ENCODE measurements at places on chromosomes 7 and 10.

GRCh38 chr7:155835446-155836215, 23.4 kb upstream of the SHH start:
- H3K4me3 ChIP-seq, result no peak overlapping the region
- no peak for DNase-seq
- H3K36me3 ChIP-seq, result no peaks in the 10 kb centered on the region
- peaks cover 10% of the 10 kb centered on the region for H3K4me1 ChIP-seq

GRCh38 chr7:43078794-43079193, 33.7 kb upstream of the HECW1 start:
- no peak overlapping the region for H3K27ac ChIP-seq
- H3K36me3 ChIP-seq, result no peaks in the 10 kb centered on the region
- DNase-seq, result no peak
- no peaks in the 10 kb centered on the region for H3K4me1 ChIP-seq
- H3K4me3 ChIP-seq, result no peak overlapping the region

DNA sequence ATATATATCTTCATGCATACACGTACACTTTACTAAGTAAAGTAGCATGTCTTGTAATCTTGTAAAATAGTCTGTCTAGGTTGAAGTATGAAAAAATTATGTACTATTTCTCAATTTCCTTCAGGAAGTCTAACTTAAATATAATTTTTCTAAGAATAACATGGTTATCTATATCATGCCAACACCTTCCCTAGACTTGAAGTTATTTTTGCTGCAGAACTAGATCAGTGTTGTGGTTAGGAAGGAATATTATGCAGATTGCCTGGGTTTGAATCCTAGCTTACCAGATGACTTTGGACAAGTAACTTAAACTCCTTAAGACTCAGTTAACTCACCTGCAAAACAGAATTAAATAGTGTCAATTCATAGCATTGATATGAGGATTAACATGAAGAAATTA, 142.2 kb upstream of the SEMA3A start:
- no peak for DNase-seq
- no peaks in the 10 kb centered on the region for H3K36me3 ChIP-seq
- no peak overlapping the region for H3K4me3 ChIP-seq
- no peaks in the 10 kb centered on the region for H3K4me1 ChIP-seq

DNA sequence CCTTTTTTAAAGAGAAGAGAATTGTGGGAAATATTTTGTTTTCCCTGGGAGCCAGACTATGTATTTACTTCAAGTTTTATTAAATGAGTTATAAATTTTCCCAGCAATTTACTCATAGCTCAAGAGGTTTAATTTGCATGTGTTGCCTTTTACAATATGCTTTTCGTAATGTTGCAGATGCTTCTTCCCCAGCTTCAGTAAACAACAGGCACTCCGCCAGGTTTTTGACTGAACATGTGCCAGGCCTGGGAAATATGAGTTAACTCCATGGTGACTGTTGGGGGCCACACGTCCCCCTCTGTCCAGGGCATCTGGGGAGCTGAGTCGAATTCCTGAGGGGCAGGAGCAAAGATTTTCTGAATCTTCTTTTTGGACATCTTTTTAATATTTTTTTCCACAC, 545.7 kb downstream of the LRMDA start:
- H3K4me1 ChIP-seq, result peaks cover 6% of the 10 kb centered on the region
- H3K36me3 ChIP-seq, result no peaks in the 10 kb centered on the region
- no peak overlapping the region for H3K4me3 ChIP-seq

DNA sequence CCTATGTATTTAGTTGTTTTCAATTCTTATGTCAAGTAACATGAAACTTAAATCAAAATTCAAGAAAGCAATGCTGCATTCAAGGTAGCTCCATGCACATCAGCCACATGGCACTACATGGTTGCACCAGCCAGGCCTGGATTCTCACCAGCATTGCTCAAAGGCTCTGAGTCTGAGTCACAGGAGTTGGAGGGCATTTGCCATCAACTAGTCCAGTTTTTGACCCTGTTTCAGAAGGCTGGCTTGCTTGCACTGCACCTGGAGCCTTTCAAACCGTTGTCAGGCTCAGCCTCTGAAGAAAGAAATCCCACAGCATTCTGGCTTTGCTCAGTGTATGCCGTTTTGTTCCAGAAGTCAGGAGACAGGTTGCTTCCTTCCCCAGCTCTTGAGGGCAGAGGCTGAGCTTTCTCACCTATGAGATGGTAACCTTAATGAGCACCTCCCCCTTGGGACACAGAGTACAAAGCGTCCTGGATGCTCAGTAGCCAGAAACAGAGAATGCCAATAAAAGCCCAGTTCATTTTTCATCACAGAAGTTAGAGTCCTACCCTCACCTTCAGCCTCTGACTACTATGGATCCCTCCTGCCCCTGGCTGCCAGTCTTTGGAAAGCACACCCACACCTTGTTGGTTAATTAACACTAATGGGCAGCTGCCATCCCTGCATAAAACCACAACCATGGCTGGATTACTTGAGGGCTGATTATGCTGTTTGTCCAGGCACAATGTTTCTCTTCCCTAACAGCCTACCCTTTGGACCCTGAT, 288.4 kb upstream of the LRRTM3 start:
- H3K4me3 ChIP-seq, result no peak overlapping the region
- no peaks in the 10 kb centered on the region for H3K4me1 ChIP-seq
- H3K27ac ChIP-seq, result no peak overlapping the region
- no peak for DNase-seq
- H3K27me3 ChIP-seq, result no peaks in the 10 kb centered on the region

GRCh38 chr7:79425665-79426064, 27.8 kb downstream of the MAGI2 start:
- H3K4me1 ChIP-seq, result no peaks in the 10 kb centered on the region
- no peak overlapping the region for H3K4me3 ChIP-seq
- H3K27me3 ChIP-seq, result no peaks in the 10 kb centered on the region
- no peak for DNase-seq
- H3K27ac ChIP-seq, result no peak overlapping the region

GRCh38 chr7:9958486-9958885, 1015.2 kb upstream of the PHF14 start:
- DNase-seq, result no peak
- no peaks in the 10 kb centered on the region for H3K4me1 ChIP-seq
- no peaks in the 10 kb centered on the region for H3K27me3 ChIP-seq
- no peaks in the 10 kb centered on the region for H3K36me3 ChIP-seq

DNA sequence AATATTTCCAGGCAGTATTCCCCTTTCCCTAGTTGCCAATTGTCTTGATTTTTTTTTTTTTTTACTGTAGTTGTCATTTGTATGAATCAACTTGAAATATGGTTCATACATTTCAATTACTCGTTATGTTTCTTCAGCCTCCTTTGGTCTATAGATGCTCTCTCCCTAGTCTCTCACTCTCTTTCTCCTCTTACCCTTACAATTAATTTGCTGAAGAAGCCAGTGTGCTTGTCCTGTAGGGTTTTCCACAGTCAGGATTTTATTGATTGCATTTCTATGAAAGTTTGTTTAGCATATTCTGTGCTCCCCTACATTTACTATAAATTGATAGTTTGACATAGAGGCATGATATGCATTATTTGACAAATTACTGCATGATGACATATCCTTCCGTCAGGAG, 112.0 kb upstream of the PRKCQ start:
- H3K4me1 ChIP-seq, result no peaks in the 10 kb centered on the region
- no peaks in the 10 kb centered on the region for H3K36me3 ChIP-seq
- no peaks in the 10 kb centered on the region for H3K27me3 ChIP-seq
- no peak overlapping the region for H3K4me3 ChIP-seq

- peaks cover 27% of the 10 kb centered on the region for H3K36me3 ChIP-seq
- H3K4me1 ChIP-seq, result peaks cover 32% of the 10 kb centered on the region
- no peak for DNase-seq
- H3K27ac ChIP-seq, result no peak overlapping the region
- no peak overlapping the region for H3K4me3 ChIP-seq
- H3K27me3 ChIP-seq, result no peaks in the 10 kb centered on the region
Observed at GRCh38 chr10:125003146-125003900, 61.4 kb downstream of the ZRANB1 start.

DNA sequence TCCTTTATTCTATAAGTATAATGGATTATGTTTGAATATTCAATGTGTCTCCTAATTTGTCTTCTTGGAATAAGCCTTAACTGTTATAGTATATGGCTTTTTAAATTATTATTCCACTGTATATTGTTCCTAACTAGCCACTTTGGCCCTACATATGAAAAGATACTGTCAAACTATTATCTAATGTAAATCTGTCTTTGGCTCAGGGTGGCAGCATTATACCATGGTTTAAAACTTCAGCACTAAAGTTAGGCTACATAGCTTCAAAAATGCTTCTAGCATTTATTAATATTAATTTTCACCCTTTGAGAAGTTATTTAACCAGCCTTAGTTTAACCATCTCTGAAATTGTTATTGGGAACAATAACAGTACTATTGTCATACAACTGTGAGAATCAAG, 543.1 kb upstream of the MBL2 start:
- no peak overlapping the region for H3K27ac ChIP-seq
- no peak overlapping the region for H3K4me3 ChIP-seq
- no peaks in the 10 kb centered on the region for H3K27me3 ChIP-seq
- no peaks in the 10 kb centered on the region for H3K4me1 ChIP-seq

DNA sequence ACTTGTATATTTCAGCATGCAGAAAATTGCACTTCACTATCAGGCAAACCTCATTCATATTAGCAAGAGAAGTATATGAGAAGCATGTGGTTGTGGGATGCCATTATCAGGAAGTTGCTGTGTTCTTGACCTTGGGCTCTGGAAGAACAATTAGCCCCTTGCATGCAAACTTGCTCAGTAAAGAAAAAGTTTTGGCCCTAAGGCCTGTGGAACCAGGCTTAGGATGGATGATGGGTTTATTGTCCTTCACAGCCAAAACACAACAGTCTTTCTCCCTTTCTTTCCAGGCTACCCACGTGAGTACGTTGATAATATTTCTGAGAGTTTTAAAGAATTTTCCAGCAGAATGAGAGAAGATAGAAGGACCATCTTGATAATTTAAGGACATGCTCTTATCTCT, 166.4 kb downstream of the AUTS2 start:
- no peak overlapping the region for H3K4me3 ChIP-seq
- no peaks in the 10 kb centered on the region for H3K27me3 ChIP-seq
- no peaks in the 10 kb centered on the region for H3K36me3 ChIP-seq
- DNase-seq, result no peak
- peaks cover 11% of the 10 kb centered on the region for H3K4me1 ChIP-seq
- H3K27ac ChIP-seq, result no peak overlapping the region

GRCh38 chr10:29135337-29135736, 153.5 kb upstream of the LYZL1 start:
- no peak overlapping the region for H3K4me3 ChIP-seq
- H3K36me3 ChIP-seq, result no peaks in the 10 kb centered on the region
- no peak for DNase-seq
- H3K4me1 ChIP-seq, result no peaks in the 10 kb centered on the region

- H3K36me3 ChIP-seq, result no peaks in the 10 kb centered on the region
- no peak for DNase-seq
- H3K27me3 ChIP-seq, result no peaks in the 10 kb centered on the region
- H3K4me3 ChIP-seq, result no peak overlapping the region
- no peaks in the 10 kb centered on the region for H3K4me1 ChIP-seq
Observed at GRCh38 chr10:16779384-16779915, 37.8 kb downstream of the RSU1 start.

- H3K27me3 ChIP-seq, result peaks cover 68% of the 10 kb centered on the region
- peak overlapping the region; percentile 56 for H3K4me3 ChIP-seq
- H3K4me1 ChIP-seq, result no peaks in the 10 kb centered on the region
Observed at GRCh38 chr10:22252224-22252800, 34.5 kb upstream of the EBLN1 start.

GRCh38 chr7:24138343-24138742, 145.6 kb upstream of the NPY start:
- H3K36me3 ChIP-seq, result no peaks in the 10 kb centered on the region
- no peaks in the 10 kb centered on the region for H3K4me1 ChIP-seq
- no peak for DNase-seq
- no peak overlapping the region for H3K4me3 ChIP-seq

DNA sequence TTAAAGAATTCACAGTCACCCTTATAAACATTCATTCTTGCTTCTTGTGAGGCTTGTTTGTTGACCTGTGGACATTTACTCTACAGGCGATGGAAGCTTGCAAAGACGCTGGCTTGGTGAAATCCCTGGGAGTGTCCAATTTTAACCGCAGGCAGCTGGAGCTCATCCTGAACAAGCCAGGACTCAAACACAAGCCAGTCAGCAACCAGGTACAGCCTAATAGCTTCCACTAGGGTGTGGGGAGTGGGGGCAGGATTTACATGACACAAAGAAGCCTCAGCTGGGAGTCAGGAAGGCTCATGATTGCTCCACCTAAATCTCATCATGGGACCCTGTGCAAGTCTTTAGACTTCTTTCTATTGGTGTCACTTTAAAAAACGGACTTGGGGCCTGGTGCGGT, 29.0 kb downstream of the AKR1D1 start:
- no peak overlapping the region for H3K4me3 ChIP-seq
- H3K27ac ChIP-seq, result no peak overlapping the region
- H3K27me3 ChIP-seq, result no peaks in the 10 kb centered on the region
- DNase-seq, result no peak

DNA sequence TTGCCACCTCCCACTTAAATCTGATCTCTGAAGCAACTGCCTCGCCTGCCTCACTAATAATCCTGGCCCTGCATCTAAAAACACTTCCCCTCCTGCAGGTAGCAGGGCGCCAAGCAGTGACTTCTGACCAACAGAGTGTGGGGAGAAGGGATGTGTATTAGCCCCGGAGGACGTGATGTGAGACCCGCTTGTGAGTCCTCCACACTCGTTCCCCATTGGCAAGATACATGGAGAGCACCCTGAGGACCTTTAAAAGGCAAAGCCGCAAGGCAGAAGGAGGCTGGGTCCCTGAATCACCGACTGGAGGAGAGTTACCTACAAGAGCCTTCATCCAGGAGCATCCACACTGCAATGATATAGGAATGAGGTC, 6.1 kb upstream of the PILRA start:
- no peaks in the 10 kb centered on the region for H3K27me3 ChIP-seq
- DNase-seq, result no peak
- peaks cover 5% of the 10 kb centered on the region for H3K4me1 ChIP-seq
- no peak overlapping the region for H3K27ac ChIP-seq
- H3K36me3 ChIP-seq, result peaks cover 57% of the 10 kb centered on the region

DNA sequence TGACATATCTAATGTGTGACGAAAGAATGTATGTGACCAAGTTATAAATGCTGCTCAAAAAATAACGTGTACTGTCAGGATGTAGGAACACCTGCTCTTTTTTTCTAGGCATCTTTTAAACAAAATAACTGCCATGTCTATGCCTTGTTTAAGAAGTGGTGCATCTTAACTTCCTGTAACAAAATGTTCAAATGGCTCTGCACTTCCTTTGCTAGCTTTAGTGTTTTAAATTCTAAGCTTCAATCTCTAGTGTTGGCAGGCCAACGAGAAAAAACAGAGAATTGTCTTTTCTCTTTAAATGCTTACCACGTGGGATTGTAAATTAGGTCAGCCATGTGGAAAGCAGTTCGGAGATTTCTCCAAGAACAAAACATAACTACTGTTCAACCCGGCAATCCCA, 14.6 kb upstream of the PDSS1 start:
- no peaks in the 10 kb centered on the region for H3K4me1 ChIP-seq
- H3K4me3 ChIP-seq, result no peak overlapping the region
- no peak overlapping the region for H3K27ac ChIP-seq
- no peak for DNase-seq
- H3K27me3 ChIP-seq, result no peaks in the 10 kb centered on the region

Measured in neuronal stem cell (in vitro differentiated cells).